NCI-H1930 (cell line): ENCODE measurements at places on chromosomes 1 and 21.
A peak's percentile ranks its signal among the peaks of the same experiment; 100 is the strongest.

- DNase-seq = no peak
Measured at GRCh38 chr1:215529111-215529510, 38.0 kb upstream of the KCTD3 start.

DNA sequence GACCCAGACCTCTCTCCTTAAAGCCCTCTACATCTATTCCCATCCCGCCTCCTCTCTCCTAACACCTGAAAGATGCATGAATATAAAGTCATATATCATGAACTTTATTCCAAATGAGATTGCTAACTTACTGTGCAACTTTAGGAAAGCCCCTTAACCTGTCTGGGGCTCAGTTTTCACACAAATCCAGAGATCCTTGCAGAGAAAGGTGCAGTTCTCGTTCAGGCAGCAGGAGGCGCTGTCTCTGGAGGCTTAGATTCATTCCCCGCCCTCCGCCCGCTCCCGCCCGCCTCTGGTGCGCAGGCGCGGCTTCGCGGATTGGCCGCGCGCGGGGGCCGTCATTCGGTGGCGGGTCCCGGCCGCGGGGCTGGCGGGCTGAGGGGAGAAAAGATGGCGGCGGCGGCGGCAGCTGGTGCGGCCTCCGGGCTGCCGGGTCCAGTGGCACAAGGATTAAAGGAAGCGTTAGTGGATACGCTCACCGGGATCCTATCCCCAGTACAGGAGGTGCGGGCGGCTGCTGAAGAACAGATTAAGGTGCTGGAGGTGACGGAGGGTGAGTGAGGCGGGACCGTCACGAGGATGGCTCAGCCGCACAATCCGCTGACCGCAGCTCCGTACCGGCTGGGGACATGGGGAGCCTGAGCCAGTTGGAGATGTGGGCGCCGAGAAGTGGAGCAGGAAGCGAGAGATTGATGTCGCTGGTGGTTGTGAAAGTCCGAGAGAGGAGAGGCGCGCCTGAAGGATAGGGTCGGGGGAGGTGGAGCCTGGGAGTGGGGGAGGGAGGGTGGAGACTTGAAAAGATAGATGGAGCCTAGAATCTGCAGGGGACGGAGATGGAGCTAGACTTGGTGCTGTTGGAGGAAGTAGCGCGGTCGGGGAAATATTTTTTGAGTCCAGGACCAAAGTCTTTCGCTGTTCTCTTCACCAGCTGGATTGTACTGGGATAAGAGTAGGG, at the start of gene IPO9:
Gene IPO9 (plus strand): TSS at position 338 of the 955 bp plus-strand sequence. CDS start 53 bp downstream, at position 391.
- DNase-seq = peak; percentile 82

DNA sequence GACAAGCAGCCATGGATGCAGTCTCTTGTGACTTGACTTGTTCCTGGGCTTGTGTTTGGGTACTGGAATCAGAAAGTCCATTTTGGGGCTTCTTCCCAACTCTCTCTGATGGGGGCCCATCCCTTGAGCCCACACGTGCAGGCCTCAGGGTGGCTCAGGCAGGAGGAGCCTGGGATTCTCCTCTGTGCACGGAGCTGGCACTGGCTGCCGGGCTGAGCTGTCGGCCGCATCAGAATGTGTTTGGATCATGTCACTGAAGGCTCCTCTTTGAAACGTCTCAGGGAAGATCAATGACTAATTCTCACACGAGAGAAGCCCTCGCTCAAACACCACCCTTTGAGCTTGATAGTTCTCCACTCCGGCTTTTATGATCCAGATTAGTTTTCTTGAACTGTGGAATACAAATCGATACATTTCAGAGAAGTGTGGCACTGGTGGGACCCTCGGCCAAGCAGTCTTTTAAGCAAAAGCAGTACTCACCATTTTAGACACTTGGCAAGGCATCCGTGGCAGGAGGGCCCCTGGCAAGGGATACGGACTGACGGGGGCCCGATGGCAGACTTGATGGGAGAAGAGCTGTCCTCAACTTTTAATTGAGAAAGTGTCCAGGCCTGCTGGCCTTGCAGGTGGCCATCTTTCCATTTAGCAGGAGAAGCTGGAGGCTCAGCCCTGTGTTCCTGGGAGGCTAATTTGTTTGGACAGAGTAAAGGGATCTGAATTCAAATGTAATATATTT, 220.7 kb upstream of the C1orf174 start:
- DNase-seq = no peak

GRCh38 chr1:226945106-226945857, 5.2 kb downstream of the COQ8A start:
- no peak for DNase-seq

GRCh38 chr1:212035835-212036605, 472 bp downstream of the DTL start:
- DNase-seq = no peak

GRCh38 chr1:168554603-168555483, 11.0 kb upstream of the XCL2 start:
- no peak for DNase-seq

DNA sequence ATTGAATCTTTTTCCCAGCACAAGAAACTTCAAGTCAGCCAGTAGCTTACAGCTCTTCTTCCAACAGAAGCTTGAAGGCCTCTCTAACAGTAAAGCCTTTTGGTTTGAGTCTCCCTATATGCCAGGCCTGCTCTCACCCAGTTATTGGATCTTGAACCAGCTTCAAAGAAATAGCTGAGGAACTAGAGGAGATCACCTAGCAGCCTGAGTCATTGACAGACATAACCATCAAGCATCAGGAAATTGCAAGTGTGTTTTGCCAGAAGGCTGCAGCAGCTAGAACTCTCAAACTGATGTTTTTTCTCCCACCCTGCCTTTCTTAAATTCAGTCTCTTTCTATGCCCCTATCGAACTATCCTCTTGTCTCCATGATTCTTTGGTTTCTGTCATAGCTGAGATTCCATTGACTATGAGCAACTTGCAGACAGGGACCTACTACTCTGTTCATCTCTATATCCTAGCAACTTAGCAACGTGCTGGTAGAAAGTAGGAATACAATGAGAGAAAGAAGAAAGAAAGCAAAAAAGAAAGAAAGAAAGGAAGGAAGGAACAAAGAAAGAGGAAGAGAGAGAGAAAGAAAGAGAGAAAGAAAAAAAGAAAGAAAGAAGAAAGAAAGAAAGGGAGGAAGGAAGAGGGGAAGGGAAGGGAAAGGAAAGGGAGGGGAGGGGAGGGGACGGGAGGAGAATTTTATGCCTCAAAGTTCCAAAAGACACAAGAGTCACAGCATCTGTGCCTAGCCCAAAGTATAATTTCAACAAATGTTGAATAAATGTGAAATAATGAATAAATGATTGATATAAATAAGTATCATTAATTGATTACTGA, 60.0 kb upstream of the FGGY start:
- no peak for DNase-seq

- DNase-seq = no peak
Measured at GRCh38 chr1:234559902-234560676, 49.9 kb downstream of the IRF2BP2 start.
